Stimulated activated CD4-positive, alpha-beta T cell treated with anti-CD3 and anti-CD28 coated beads, Interleukin-2, amount 100 ng/mL, for 48 hours (primary cell): ENCODE measurements at places on chromosomes 7 and 10.

GRCh38 chr10:114996542-114996941 lies 58.5 kb downstream of the TRUB1 start:
- no peak for DNase-seq

DNA sequence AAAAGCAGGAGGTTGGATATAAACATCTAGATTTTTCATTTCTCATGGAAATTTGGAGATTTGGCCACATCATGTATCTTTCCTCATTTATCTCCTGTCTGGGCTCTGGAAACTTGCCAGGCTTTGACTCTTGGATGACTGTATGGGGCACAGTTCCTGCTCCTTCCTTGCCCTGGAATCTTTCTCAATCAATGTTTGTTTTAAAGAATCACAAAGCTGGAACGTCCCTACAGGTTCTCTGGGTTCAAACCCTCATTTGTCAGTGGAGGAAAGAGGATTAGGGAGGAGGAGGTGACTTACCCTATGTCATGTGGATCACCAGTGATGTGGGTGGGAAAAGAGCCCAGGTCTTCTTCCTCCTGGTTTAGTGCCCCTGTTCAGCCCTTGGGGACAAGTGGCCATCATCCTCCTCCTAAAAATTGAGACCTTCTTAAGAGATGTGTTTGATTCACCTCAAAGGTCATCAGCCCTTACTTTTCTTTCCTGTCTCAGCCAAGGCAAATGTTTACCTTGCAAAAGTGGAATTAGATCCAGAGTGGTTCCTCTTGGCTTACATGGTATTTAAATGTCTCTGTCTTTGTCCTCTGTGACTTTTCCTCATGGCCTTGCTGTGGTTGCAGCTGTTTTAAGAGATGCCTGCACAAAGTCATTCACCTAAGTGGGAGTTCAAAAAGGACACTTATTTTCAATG lies 38.8 kb upstream of the PDZD8 start:
- no peak for DNase-seq

DNA sequence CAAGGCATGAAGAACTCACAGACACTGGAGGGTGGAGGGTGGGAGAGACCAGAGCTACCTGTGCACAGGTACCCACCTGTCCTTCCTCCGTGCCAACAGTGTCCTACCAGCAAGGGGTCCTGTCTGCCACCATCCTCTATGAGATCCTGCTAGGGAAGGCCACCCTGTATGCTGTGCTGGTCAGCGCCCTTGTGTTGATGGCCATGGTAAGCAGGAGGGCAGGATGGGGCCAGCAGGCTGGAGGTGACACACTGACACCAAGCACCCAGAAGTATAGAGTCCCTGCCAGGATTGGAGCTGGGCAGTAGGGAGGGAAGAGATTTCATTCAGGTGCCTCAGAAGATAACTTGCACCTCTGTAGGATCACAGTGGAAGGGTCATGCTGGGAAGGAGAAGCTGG lies 21.8 kb downstream of the PRSS2 start:
- no peak for DNase-seq

GRCh38 chr7:71868797-71869196 lies 543.3 kb downstream of the CALN1 start:
- no peak for DNase-seq

DNA sequence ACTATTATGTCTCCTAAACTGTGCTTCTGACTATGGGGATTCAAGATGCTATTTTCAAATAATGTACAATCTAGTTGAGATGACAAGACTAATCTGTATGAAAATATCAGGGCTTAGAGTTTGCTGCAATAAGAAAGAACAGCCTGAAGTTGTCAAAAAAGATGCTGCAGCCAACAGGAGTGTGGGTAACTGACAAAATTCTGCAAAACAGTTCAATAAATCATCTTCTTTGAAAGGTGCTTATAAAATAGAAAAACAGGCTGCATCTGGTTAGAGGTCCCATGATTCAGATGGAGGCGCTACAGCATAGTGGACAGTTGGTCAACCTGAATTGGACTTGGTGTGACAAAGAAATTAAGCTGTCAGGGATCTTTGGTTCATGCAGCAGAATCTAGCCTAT lies 511.0 kb downstream of the XPNPEP1 start:
- DNase-seq = no peak

DNA sequence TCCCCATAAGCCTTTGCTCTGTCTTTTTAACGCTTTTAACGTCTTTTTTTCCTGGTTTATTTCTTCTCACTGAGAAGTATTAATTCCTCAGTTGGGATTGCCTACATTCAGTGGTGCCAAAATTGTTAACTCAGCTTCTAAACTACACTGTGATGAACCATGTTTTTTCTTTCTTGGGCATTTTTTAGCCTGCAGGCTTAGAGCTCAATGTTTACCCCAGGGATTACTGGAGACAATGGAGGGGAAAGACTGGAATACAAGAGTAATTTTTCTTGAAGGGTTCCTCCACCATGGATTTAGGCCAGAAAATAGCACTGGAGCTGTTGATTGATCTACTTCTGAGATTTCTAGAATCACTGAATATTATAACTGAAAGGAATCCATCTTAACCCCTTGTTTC lies 19.8 kb downstream of the STAMBPL1 start:
- no peak for DNase-seq

DNA sequence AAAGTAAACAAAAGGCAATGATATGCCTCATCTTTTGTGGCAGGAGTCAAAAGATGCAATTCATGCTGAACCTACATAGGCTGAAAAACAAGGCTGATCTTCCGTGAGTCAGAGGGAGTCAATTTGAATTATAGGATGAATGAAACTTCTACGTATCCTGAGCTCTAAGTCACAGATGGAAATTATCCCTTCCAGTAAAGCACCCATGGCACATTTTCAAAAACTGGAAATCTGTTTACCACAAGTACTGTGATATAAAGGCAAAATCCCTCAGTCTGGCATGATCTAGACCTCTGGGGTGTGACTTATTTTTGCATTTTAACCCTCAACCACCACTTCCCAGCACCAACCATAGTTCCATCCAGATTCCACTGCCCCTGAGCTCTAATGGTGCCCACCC lies 69.6 kb downstream of the NRG3 start:
- DNase-seq = no peak

GRCh38 chr10:99658622-99659030 lies 683 bp upstream of the ENTPD7 start:
- peak; percentile 54 for DNase-seq

- DNase-seq = no peak
Measured at GRCh38 chr7:28245123-28245878, 64.7 kb upstream of the JAZF1 start.

GRCh38 chr10:96439725-96440124 lies 74.0 kb downstream of the TLL2 start:
- no peak for DNase-seq

DNA sequence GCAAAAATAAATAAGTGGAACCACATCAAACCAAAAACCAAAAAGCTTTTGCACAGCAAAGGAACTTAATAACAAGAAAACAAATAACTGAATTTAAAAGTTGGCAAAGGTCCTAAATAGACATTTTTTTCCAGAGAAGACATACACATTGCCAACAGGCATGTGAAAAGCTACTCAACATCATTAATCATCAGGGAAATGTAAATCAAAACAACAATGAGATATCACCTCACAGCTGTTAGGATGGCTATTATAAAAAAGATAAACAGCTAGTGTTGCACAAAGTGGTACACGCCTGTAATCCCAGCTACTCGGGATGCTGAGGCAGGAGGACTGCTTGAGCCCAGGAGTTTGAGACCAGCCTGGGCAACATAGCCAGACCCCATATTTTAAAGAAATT lies 2.2 kb upstream of the SUN3 start:
- DNase-seq = no peak
